GM23338 (cell line): ENCODE measurements at places on chromosomes 11 and 22. TPM values are rescaled to one million over a fixed set of nuclear protein-coding genes. Genes with fewer than 3 reads are reported as not detected.

- DNase-seq = no peak
Observed at GRCh38 chr11:35746356-35747153, 84.0 kb downstream of the TRIM44 start.

DNA sequence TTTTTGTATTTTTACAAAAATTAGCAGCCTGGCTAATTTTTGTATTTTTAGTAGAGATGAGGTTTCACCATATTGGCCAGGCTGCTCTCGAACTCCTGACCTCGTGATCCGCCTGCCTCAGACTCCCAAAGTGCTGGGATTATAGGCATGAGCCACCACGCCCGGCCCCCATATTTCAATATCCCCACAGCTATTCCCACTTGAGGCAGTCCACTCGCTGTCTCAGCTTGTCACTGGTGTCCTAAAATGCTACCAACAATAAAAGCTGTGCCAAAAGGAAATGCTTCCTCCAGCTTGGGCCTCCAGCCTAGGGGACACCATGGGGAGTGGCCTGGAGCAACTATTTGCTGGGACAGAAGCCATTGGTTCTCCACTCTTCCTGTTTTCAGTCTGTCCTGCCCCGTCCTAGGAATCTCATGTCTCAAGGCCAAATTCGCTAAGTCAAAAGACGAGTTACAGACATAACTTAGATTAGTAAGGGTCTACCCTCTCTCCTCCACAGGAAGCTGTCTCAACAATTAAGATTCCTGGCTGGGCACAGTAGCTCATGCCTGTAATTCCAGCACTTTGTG is 7.3 kb upstream of the SPINDOC start:
- no peak for DNase-seq

DNA sequence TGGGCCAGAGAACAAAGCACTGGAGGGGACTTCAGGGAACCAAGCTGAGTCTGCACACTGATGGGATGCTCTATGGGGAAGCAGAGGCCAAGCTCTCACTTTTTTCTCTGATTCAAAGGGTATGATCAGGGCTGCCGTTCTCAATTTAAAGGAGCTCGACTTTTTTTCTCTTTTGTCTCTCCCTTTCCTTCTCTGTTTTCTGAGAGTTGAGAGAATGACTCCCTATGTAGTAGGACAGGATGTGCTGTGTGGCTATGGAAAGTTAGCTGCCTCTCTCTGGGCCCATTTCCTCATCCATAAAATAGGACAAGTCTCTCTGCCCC is 7.9 kb downstream of the ADORA2A start:
- no peak for DNase-seq

GRCh38 chr11:122755409-122755808 is 82.9 kb upstream of the CRTAM start:
- DNase-seq = no peak

Gene BET1L
- 19.5 and 20.5 TPM in 2 replicates for total RNA-seq

Gene KLHL35
- 0.28 and 1.1 TPM in 2 replicates for total RNA-seq

DNA sequence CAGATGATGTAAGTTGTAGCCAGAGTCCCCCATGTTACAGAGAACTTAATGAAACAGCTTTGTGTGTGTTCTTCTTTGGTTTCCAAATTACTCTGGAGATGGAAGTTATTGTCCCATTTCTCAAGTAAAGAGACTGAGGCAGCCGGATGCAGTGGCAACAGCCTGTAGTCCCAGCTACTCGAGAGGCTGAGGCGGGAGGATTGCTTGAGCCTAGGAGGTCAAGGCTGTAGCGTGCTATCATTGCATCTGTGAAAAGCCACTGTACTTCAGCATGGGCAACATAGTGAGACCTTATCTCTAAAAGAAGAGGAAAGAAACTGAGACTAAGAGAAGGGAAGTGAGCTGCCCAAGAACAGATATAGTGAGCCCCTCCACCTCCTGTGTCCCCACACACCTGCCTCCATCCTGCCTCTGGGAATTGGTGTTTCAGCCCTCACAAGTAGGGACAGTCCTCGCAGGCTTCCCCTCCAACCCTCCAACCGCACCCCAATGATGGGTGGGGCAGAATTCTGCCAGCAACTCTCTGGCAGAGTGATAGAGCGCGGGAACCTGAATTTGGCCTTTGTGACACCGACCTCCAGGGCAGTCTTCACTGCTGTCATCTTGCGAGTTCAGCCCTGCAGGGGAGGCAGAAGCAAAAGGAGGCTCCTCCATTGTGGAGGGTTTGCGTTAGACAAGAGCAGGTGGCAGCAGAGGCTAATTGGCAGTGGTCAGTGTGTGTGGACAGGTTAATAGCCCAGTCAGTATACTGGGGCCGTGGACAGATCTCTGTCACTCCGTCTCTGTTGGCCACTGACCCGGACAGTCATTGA is 1.6 kb downstream of the PDXP start:
- DNase-seq = no peak

Gene APOL3
- not detected in 2 replicates for total RNA-seq

Gene STK33
- total RNA-seq = 17.2 and 25.2 TPM in 2 replicates

Gene NPAS4
- total RNA-seq = 0.35 and 0.97 TPM in 2 replicates

- peak; percentile 53 for DNase-seq
Observed at GRCh38 chr11:64360448-64360921, 1.5 kb downstream of the RPS6KA4 start.

Gene OR8K5
- not detected in 2 replicates for total RNA-seq

Gene GLYAT
- 0.10 TPM in 1 of 2 replicates, not detected in the other for total RNA-seq

GRCh38 chr11:115884800-115885534 is 380.8 kb upstream of the CADM1 start:
- no peak for DNase-seq

Gene GLB1L3
- total RNA-seq = 33.1 and 35.9 TPM in 2 replicates

- DNase-seq = no peak
Observed at GRCh38 chr11:26199331-26200095, 132.4 kb upstream of the ANO3 start.

DNA sequence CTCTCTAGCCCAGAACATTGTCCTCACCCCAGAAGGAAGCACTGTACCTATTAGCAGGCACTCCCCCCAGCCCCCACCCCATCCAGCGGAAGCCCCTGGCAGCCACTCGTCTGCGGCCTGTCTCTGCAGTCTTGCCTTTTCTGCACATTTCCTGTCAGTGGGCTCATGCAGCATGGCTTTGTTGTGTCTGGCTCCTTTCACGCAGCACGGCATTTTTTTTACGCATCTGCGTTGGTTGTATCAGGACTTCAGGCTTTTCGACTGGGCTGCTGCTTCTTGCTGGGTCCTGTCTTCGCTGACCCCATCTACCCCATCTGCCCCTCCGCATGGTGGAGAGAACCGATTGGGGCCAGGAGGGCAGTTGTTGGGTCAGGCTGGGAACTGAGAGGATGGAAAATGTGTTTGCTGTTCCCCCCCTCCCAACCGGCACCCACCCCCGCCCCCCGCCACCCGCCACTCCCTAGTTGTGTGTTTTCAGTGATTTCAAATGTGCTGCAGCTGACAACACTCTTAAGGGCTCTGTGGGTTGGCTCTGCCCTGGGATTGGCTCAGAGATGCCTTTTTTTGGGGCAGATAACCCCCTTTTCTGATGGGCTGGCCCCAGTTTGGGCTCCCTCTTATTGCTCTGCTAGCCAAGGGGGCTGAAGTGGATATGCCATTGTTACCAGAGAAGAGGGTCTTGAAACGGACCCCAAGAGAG is 110.0 kb downstream of the KIAA1671 start:
- DNase-seq = no peak

DNA sequence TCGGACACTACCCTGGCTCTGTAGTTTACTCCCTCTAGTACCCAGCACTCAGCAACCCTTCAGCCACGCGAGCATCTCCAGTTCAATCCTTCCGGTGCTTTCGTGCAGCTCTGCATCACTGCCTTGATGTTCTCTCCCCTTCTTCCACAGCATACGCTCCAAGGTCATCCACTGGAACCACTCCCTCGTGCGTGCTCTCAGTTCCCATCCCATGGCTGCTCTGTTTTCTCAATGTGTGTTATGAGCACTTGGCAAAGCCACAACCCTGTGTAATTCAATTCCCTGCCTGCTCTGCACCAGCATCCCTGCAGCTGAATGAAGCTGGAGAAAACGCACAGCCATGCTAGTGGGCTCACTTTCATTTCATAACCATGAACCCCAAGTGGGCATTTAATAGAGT is 38.5 kb upstream of the NFRKB start:
- no peak for DNase-seq

Gene C11orf87
- 0.31 and 0.56 TPM in 2 replicates for total RNA-seq

- peak; percentile 71 for DNase-seq
Observed at GRCh38 chr22:23565305-23565914, 14.7 kb downstream of the IGLL1 start.

GRCh38 chr22:49327411-49328117 is 500.1 kb downstream of the BRD1 start:
- DNase-seq = no peak

DNA sequence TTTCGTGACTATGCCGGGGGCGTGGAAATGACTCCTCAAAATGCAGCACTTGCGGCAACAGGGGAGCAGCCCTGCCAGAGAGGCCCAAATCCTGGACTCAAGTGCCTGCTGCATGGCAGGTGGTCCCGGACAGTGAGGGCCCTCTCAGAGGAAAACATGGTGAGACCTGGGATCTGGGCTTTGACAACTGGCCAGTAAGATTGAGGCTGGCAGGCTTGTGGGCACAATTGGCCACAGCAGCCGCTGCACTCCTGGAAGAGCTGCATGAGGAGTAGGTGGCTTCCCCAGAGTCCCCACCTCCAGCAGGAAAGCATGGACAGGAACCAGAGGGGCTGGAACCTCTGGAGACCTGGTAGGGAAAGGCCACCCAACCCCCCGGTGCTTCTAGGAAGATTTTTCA is 13.4 kb downstream of the LINC01488 start:
- no peak for DNase-seq

Gene OMP
- total RNA-seq = 1.0 TPM in 1 of 2 replicates, not detected in the other

GRCh38 chr11:92026664-92027063 is 198.0 kb upstream of the FAT3 start:
- no peak for DNase-seq

DNA sequence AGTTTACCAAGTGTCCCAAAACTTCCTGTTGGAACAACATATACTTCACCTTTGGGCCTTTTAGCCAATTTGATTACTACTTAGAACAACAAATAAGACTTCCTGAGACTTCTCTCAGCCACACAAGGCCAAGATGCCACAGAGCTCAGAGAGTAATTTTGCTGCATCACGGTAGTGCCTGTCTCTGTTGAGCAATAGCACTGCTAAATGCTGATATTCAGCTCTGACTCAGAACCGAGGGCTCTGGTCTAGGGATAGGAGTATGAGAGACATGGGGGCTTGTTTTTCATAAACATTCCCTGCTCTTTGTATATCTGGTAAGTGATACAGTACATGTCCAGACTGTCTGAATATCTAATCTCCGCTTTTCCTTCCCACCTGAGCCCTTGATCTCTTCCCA is 260.4 kb upstream of the ARHGAP20 start:
- no peak for DNase-seq

Gene MIOX
- 0.16 TPM in 1 of 2 replicates, not detected in the other for total RNA-seq

GRCh38 chr11:102493524-102493923 is 37.0 kb downstream of the MMP7 start:
- no peak for DNase-seq

Gene KDM4D
- 0.94 and 2.6 TPM in 2 replicates for total RNA-seq

Gene UCP3
- total RNA-seq = 0.21 TPM in 1 of 2 replicates, not detected in the other

- peak; percentile 67 for DNase-seq
Observed at GRCh38 chr22:44192098-44192815, 11.5 kb downstream of the PARVG start.

Gene SPDYC
- not detected in 2 replicates for total RNA-seq

Gene MAPK11
- total RNA-seq = 1.6 and 1.9 TPM in 2 replicates

GRCh38 chr11:877565-877964 is 33.0 kb downstream of the CHID1 start:
- peak; percentile 82 for DNase-seq

Gene DNAJB7
- total RNA-seq = not detected in 2 replicates

DNA sequence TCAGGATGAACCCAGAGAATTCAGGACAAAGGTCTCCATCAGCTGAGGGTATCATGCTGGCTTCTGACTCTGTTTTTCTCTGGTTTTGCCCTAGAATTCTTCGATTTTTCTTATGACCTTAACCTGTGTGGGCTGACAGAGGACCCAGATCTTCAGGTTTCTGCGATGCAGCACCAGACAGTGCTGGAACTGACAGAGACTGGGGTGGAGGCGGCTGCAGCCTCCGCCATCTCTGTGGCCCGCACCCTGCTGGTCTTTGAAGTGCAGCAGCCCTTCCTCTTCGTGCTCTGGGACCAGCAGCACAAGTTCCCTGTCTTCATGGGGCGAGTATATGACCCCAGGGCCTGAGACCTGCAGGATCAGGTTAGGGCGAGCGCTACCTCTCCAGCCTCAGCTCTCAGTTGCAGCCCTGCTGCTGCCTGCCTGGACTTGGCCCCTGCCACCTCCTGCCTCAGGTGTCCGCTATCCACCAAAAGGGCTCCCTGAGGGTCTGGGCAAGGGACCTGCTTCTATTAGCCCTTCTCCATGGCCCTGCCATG is 16.8 kb downstream of the SERPING1 start:
- no peak for DNase-seq

Gene CALCA
- total RNA-seq = 1.9 and 2.6 TPM in 2 replicates

- no peak for DNase-seq
Observed at GRCh38 chr11:90309693-90310092, 86.8 kb upstream of the CHORDC1 start.
